ENCODE measurements at places on chromosomes 6 and 20.
A peak's percentile ranks its signal among the peaks of the same experiment; 100 is the strongest.

- no peak for DNase-seq
These were observed 125.3 kb upstream of the FOXO3 start for GRCh38 chr6:108435391-108435790.

GRCh38 chr6:161440299-161440698, 166.4 kb upstream of the AGPAT4 start:
- no peak for DNase-seq

DNA sequence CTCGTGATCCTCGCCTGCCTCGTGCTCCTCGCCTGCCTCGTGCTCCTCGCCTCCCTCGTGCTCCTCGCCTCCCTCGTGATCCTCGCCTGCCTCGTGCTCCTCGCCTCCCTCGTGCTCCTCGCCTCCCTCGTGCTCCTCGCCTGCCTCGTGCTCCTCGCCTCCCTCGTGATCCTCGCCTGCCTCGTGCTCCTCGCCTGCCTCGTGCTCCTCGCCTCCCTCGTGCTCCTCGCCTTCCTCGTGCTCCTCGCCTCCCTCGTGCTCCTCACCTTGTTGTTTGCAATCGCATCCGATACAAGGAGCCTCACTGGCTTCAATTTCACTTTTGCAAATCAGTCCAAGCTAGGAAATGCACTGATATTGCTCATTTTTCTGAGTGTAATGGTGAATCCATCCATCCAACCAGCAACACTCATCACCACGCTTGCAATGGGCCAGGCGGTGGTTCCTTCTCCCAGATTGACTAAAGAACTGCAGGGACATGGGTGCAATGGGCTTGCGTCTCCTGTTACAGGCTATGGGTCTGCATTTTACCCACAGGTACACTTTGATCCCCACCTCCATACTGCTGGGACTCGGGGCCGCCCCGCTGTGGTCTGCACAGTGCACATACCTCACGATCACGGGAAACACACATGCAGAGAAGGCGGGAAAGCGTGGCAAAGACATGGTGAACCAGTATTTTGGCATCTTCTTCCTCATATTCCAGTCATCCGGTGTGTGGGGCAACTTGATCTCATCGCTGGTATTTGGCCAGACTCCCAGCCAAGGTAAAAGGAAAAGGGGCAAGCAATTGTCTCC, 4.6 kb downstream of the UNC93A start:
- no peak for DNase-seq

DNA sequence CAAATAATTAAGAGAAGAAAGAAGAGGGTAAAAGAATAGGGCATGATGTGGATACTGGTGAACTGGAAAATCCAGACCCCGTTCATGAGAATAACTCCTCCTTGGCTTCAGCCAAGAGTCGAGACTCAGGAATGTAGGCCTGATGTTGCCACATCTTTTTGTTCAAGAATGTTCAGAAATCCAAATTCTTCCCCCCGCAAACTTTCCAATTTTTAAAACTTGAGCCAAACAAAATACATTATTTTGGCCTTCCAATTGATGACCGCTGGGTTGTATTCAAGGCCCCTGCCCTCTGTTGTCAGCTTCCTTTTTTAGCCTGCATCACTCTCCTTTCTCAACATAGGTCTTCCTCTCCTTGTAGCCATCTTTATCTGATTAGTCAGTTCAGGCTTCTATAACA, 106.1 kb downstream of the TNFAIP3 start:
- no peak for DNase-seq

GRCh38 chr20:62297449-62298227, 5.2 kb upstream of the ADRM1 start:
- no peak for DNase-seq

GRCh38 chr6:7542065-7542873, 798 bp downstream of the DSP start:
- DNase-seq = peak; percentile 47

GRCh38 chr6:12613811-12614210, 102.8 kb upstream of the PHACTR1 start:
- no peak for DNase-seq

DNA sequence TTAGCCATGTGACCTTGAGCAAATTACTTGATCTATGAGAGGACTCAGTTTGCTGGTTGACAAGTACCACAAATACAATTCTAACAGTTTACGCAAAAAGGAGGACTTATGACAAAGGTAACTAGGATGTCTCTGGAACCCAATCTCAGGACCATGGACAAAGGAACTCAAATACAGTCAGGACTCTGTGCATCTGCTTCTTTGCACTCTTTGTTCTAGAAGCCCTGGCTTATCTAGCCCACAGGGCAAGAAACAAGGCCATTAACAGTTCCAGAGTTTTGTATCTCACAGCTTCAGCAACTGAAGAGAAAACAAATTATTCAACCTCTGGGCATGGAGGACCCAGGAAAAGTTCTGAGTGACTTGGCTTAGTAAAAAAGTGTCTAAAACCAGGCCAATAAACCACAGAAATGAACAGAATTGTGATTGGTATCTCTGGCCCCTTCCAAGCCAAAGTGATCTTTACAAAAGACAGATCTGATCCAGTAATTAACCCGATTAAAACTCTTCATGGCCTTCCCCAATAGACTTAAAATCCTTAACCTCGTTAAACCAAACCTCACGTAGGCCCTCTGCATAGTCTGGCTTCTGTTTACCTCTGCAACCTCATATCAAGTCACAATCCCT, 5.9 kb downstream of the WASF1 start:
- DNase-seq = no peak

GRCh38 chr6:70633870-70634269, 33.8 kb upstream of the SMAP1 start:
- no peak for DNase-seq

DNA sequence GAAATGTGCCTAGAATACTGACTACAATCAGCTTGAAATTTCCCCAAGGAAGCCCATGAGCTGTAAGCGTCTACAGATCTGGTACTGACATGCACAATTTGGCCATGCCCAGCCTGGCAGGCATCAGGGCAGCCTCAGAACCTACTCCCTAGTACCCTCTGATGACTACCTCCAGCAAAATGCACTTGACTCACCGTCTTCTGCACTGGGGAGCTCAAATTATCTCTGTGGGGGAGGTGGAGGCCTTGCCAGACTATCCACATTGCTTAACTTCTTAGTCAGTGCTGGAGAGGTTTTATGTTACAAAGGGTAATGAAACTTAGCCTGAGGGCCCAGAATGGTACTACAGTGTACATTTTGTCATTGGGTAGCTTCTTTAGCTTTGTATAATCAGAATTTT, 126.0 kb upstream of the ADGRF1 start:
- peak; percentile 6 for DNase-seq

- no peak for DNase-seq
These were observed 184.3 kb upstream of the CST7 start for GRCh38 chr20:24764794-24765202.

- peak; percentile 12 for DNase-seq
These were observed 45.6 kb upstream of the RAB23 start for GRCh38 chr6:57267586-57268293.

DNA sequence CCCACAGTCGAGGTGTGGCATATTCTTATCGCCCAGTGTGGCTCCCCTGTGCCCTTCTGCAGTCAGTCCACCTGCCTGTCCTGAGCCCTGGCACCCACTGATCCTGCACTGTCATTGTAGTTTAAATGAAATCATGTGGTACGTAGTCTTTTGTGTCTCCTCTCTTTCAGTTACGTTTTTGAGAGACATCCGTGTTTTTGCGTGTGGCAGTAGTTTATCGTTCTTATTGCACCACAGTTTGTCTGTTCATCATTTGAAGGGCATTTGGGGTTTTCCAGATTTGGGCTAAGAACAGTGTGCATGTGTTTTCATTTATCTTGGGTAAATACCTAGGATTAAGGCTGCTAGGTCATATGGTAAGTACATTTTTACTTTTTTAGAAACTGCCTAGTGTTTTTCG, 49.3 kb downstream of the SPATA2 start:
- DNase-seq = no peak

- DNase-seq = no peak
These were observed 1.5 kb upstream of the ILRUN start for GRCh38 chr6:34697904-34698559.

- no peak for DNase-seq
These were observed 2.7 kb downstream of the DLL1 start for GRCh38 chr6:170288091-170288631.

- peak; percentile 28 for DNase-seq
These were observed 136.5 kb downstream of the RIMS1 start for GRCh38 chr6:72022830-72023229.

DNA sequence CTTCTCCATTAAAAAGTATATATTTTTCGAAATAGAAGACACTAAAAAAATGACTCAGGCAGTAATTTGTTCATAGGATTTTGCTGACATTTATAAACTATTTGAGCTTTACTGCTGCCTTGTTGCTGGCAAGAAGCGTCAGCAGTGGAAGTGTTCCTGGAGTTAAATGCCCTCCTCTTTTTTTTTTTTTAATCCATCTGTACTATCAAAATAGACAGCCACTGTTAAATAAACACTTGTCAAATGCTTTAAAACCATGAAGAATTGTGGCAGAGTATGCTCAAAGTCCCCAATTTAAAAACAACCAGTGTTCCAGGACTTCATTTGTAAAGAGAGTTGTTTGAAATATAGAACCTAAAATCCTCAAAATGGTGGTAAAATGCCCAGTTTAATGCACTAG, 253.8 kb downstream of the NKAIN2 start:
- no peak for DNase-seq

DNA sequence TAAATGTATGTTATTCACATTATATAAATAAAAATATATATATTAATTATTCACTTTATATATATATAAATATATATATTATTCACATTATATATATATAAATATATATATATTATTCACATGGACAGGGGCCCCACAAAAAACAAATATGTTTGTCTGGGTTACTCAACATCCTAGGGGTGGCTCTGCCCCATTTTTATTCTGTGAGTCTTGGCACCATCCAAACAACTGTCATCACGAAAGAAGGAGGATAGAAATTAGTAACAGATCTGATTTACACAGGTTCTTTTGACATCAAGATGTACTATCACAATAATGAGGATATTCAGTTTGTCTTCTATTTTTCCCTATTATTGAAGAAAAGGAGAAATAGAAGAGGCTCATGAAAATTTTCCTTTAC, 187.3 kb downstream of the GPX5 start:
- no peak for DNase-seq

GRCh38 chr6:140046016-140046632, 671.7 kb upstream of the CITED2 start:
- DNase-seq = no peak

DNA sequence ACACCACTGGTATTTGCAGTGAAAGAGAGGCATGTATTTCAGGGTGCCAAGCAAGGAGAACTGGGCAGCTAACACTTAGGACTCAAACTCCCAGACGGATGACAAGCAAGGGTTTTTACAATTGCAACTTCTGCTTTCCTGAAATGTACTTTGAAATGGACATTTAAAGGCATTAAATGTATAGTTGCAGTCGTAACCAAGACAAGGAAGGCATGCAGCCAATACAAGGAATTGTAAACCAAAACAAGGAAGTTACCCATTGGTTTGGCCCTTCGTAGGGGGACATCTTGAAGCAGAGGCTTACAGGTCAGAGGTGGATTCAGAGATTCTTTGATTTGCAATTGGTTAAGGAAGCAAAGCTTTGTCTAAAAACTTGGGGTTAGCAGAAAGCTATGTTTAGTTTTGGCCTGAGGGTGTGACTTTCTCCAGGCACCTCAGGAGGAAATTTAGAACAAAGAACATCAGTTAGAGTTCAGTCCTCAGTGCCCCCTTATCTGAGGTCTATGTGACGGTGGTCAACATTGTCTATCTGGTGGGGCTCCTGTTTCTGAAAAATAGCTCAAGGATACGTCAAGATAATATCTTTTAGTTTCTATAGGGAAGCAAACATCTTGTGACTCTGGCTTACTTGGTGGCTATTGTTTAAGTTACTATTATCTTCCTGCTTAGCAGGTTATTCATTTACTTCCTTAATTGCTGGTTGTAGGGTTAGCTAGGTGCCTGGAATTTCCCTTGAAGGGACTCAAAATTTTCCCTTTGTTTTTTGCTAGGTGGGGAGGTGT, 266.0 kb downstream of the CD83 start:
- DNase-seq = no peak

GRCh38 chr20:3821996-3822395, 1.6 kb downstream of the AP5S1 start:
- DNase-seq = no peak

GRCh38 chr6:56640374-56640773, 2.3 kb downstream of the DST start:
- DNase-seq = no peak

- no peak for DNase-seq
These were observed 85.2 kb downstream of the ELOVL4 start for GRCh38 chr6:79862126-79862525.

GRCh38 chr20:6533761-6534479, 233.6 kb upstream of the BMP2 start:
- no peak for DNase-seq

GRCh38 chr6:52368002-52368401, 6.1 kb downstream of the PAQR8 start:
- no peak for DNase-seq

DNA sequence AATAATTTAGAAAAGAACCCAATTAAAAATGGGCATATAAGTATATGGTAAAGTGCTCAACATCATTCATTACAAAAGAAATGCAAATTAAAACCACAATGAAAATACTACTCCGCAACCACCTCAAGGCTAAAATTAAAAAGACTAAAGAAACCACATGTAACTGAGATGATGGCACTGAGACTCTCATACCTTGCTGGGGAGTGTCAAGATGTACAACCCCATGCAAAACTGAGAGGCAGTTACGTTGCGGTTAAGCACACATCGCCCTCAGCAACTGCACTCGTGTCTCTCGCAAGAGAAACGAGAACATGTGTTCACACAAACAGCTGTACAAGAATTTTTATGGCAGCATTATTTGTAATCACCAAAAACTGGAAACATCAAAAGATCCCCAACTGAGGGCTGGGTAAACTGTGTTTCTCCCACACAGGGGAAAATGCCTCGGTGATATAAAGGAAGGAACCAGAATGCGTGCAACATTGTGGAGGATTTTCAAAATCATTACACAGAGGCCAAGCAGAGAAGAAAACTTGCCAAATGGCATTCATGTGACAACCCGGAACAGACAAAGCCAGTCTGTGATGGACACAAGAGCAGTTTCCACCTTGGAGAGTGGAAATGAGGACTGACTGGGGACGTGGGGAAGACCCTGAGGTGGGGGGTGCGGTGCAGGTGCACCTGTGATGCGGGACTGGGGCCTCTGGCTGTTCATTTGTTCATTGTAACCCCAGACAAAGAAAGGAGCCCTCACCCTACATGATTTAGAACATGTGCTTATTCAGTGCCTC, 144.9 kb downstream of the WDR27 start:
- no peak for DNase-seq

GRCh38 chr6:75755704-75756103, 6.7 kb downstream of the MYO6 start:
- DNase-seq = no peak

Measured in NCI-H2171 treated with DMSO at 0.1 percent for 48 hours (cell line).